NCI-H2081 treated with DMSO at 0.1 percent for 48 hours (cell line): ENCODE measurements at places on chromosomes 2 and 18.

GRCh38 chr2:101545950-101546349 lies 71.0 kb upstream of the RFX8 start:
- no peak for DNase-seq

- DNase-seq, result no peak
Measured at GRCh38 chr2:207660994-207661393, 35.8 kb upstream of the METTL21A start.

- no peak for DNase-seq
Measured at GRCh38 chr18:36075862-36076587, 8.7 kb upstream of the RPRD1A start.

DNA sequence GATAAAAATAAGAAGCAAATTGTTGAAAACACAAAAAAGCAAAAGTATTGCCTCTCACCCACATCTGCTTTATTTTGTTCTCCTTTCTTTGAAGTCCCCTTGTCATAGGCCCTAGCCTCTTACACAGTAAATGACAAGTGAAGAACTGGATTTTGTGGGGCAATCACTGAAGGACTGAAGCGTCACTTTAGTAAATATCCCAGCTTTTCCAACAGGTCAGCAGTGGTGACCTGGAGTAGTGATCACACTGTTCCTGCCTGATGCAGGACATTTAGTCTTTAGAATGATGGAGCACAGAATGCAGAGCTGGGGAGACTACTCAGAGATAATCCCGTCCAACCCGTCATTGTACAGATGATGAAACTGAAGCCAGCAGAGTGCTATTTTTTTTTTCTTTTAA lies 28.1 kb upstream of the TDRD15 start:
- DNase-seq, result no peak

GRCh38 chr2:222869252-222869560 lies 8.4 kb downstream of the ACSL3 start:
- no peak for DNase-seq

GRCh38 chr2:113266431-113266830 lies 12.3 kb downstream of the PAX8 start:
- no peak for DNase-seq

DNA sequence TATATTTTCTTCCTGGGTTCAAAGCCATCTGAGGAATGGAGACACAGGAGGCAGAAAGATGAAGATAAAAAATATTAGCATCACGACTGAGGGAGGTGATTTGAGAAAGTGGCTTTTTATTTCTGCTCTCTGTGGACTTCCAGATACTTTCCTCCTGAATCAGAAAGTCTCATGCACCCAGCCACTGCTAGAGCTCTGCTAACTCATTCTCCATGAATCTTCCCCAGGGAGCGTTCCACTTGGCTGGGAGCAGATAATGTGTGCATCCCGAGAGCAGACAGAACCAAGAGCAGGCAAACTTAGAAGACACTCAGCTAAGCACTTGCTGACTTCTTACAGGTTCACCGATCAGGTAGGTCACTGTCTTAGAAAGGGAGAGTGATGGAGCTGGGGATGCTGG lies 264.1 kb upstream of the THUMPD2 start:
- no peak for DNase-seq

DNA sequence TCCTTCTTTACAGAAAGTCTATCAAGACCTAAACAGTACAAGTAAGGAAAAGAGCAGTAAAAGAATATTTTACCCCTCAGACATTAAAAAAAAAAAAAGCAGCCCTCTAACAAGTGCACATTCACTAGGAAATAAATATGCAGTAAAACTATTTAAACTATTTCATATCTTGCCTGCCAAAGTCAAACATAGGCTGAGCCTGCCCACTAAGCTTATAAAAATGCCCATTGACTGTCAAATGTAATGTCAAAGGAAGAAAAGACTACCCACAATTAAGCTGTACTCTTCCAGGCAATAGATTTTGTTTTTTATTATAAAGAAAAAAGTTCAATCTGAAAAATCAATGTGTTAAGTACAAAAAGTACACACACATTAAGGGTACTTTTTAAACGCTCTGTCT lies 11.8 kb downstream of the ALS2 start:
- no peak for DNase-seq

DNA sequence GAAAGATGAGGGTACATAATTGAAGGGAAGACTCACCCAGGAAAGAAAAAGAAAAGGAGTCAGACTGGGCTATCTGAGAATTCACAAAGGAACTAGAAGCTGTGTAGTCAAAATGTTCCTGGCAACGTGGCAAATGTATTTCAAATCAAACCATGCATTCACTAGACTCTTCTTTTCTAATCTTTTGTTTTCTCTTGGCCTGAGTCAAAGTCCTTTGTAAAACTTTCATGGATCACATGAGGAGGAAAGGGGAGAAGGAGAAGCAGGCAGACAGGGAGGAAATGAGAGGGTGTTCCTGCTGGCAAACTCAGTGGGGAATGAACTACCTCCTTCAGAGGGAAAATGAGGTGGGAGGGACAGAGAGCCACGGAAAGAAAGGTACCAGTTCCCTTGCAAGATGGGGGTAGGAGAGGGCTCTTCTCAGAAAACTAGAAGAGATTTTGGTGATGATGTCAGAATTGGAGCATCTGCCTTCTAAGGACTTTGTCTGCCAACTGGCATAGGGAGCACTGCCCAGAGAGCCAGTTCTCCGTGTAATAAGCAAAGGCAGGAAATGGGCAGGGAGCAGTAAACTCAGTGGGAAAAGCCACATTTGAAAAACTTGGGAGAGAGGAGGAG lies 51.4 kb downstream of the SLC8A1 start:
- DNase-seq, result no peak

DNA sequence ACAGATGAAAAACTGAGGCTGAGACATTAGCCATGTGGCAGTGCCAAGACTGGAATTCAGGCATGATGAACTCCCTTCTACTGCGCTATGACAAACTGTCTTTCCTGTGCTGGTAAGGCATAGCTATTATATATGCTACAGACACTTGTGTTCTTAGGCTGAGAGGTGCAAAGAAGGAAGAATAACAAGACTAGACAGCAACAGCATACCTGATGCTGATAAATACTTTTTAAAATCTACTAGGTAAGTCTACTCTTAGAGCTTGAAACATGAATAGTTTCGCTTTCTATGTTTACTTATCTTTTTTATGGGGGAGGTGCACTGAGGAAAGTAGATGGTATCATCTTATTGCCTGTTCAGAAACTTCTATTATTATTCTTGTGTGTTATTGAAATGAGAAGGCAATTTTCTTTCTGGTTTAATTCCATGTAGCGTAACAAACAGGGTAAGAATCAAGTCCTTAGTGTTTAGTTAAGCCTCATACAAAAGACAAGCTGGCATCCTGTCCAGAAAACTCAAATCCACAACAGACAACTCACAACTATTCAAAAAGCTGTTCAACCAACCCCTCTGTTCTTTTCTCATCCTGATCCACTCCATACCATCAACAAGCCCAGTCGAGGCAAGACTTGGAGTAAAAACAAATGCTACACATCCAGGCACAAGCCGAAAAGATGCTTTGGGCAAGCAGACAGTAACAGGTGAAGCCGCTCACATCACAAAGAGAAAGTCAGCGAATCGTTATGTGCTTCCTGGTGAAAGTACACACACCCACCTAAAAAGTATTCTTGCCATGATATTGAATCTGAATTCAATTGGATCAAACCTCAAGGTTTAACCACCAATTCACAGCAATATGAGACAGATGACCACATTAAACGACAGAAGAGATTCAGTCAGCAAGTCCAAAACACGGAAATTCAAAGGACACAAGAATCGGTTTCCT lies 1.5 kb downstream of the TTC32 start:
- no peak for DNase-seq

GRCh38 chr2:192971981-192972380 lies 777.2 kb upstream of the TMEFF2 start:
- DNase-seq, result no peak

DNA sequence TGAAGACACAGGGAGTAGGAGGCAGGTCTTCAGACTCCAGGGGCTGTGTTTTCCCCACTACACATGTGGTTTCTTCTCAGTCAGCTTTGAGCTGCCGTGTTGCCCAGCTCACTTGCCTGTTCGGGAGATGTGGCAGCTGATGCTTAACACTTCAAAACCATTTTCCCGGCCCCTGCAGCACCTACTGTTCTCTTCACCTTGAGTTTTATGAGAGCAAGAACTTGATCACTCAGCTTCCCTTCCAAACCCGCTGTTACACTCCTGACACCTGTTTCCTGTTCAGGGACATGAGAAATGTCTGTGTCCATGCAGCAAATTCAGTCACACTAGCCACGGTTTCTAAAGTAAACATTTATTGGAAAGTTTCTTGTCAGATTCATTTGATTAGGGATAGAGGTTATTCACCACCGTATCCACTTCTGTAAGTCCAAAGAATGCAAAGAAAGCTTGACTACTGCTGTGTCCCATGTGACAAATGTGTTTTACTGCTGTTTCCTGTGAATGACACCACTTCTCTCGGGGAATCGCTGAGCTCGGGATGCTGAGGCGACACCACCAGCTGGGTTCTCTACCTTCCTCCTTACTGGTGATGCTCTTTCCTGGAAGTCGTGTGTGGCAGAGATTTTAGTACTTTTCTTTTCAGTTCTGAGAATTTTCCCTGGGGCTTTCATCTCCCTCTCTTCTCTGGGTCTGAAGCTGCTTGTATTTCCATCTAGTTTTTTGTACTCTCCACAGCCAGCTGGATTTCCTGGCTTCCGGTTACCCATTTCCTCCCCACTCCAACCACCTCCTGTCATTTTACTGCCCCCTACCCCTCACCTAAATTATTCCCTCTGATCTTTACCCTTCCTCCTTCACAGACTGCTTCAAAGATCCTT lies 91.7 kb downstream of the KLF7 start:
- DNase-seq, result peak; percentile 63

GRCh38 chr18:63477200-63477599 lies 442 bp downstream of the SERPINB5 start:
- no peak for DNase-seq

- no peak for DNase-seq
Measured at GRCh38 chr2:193703411-193703810, 1508.7 kb upstream of the TMEFF2 start.

DNA sequence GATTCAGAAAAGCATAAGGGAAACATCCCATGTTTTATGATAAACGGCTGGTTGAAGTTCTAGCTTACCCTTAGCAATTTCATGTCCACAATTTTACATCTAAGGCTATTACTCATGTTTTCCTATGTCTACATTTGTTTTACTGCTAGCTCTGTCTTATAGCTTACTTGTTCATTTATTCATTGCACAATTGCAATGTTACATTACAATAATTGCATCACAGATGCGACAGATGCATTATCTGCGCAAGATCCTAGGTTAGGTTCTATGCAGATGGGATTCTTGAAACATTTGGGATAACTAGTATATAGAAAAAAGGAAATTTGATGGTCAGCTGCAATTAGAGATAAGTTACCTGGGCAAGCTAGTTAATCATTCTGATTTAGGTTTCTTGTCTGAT lies 108.4 kb downstream of the ARHGAP28 start:
- no peak for DNase-seq

- no peak for DNase-seq
Measured at GRCh38 chr2:51511002-51511401, 479.1 kb upstream of the NRXN1 start.

GRCh38 chr2:73283545-73284295 lies 558 bp downstream of the FBXO41 start:
- DNase-seq, result no peak

DNA sequence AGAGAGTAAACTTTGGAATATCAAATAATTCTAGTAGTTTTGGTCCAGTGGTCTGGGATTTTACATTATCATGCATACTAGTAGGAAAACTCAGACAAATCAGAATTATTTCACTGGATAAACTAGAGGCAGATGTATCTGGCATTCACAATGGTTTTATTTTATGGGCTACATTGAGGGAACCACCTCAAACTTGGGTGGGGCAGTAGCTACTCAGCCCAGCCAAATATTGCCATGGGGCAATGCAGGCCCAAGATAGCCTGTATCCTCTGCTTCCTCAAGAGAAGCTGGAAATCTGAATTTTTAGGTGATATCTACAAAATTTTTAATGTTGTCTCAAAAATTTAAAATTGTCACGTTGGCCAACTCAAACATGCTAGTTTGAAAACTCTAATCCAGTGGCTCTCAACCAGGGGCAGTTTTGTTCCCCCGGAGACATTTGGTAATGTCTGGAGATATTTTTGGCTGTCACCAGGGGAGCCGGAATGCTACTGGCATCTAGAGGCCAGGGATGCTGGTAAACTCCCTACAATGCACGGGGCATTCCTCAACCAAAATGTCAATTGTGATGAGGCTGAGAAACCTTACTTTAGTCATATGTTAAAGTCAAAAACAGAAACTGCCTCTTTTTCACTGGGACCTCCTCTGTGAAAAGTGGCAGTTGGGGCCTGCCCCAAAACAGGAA lies 172.8 kb upstream of the SPRED2 start:
- DNase-seq, result no peak

GRCh38 chr2:44956843-44957242 lies 15.3 kb downstream of the SIX3 start:
- no peak for DNase-seq
